Stimulated activated CD4-positive, alpha-beta T cell treated with anti-CD3 and anti-CD28 coated beads, Interleukin-2, amount 100 ng/mL, for 48 hours (primary cell): ENCODE measurements at places on chromosomes 7 and 10.

- no peak for DNase-seq
These were observed 188.5 kb downstream of the TNS3 start for GRCh38 chr7:47393406-47393805.

GRCh38 chr7:136086712-136087111, 109.6 kb upstream of the MTPN start:
- no peak for DNase-seq

- no peak for DNase-seq
These were observed 32.0 kb downstream of the SRRM3 start for GRCh38 chr7:76233538-76234281.

- DNase-seq, result no peak
These were observed 114.7 kb upstream of the FAM171A1 start for GRCh38 chr10:15485684-15486316.

DNA sequence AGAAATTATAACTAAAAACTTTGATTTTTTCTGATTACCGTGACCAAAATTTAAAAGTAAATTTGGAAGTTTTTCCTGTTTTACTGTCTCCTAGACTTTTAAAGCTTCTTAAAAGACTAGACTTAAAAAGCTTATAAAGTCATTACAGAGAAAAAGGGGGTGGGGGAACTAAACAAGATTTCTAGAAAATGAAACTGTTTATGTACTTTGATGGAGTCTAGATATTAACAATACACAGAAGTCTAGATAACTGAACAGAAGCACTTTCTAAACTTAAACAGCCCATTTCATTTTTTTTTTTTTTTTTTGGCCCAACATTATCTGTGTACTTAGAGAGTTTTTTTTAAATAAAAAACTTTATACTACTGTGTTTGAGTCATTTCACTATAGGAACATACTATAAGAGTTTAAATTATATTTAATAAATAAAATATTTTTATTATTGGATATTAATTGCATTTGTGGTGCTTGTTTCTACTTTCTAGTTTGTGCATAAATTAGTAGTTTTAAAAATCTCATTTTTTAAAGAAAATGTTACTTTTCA, 98.5 kb downstream of the PHTF2 start:
- DNase-seq, result no peak

DNA sequence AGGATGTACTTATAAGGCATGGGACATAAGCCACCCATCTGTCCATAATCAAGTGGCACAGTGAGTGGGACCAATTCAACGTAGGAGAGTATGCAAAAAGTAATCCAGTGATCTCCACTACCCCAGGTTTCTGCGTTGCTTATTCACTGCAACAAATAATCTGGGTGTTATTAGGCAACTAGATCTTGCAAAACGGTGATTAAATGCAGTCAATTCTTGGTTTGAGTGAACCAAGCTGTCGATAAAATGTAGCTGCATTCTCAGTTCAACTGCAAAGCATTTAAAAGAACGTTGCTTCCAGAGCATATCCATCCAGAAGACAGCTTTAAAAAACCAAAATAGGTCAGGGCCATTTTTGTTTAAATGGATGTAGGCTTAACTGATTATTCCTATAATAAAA, 5.0 kb downstream of the LSMEM1 start:
- DNase-seq, result no peak

- DNase-seq, result peak; percentile 35
These were observed 92.3 kb downstream of the RNF216 start for GRCh38 chr7:5689118-5689517.

DNA sequence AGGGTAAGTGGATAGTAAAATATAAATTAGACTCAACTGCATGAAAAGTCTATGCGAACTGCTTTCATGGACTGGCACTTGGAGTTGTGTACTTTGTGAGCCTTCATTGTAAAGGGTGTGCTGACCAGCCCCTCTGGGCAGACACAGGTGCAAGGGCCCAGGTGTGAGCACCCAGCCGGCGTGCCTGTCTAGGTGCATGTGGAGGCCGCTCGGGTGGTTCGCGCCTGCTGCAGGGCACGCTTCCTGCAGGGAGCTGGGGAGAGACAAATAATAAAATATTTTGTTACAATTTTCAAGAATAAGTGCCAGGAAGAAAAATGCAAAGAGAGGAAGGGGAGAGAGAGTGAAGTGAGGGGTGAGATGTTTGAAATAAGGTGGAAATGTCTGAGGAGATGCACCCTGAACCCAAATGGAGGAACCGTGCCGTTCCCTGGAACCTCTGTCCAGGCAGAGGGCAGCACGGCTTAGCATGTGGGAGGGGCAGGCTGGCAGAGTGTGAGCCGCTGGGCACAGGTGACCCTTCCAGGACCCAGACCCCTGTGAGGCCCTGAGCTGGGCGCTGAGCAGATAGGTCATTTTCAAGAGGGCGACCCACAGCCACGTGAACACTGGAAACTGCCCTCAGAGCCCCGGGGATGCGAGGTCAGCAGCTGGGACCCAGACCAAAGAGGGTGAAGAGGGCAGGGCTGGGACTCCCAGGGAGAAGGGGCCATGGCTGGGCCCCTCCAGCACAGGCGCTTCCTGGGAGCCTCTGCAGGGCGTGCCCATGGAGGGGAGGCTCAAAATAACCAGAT, 28.7 kb downstream of the RNF32 start:
- no peak for DNase-seq

DNA sequence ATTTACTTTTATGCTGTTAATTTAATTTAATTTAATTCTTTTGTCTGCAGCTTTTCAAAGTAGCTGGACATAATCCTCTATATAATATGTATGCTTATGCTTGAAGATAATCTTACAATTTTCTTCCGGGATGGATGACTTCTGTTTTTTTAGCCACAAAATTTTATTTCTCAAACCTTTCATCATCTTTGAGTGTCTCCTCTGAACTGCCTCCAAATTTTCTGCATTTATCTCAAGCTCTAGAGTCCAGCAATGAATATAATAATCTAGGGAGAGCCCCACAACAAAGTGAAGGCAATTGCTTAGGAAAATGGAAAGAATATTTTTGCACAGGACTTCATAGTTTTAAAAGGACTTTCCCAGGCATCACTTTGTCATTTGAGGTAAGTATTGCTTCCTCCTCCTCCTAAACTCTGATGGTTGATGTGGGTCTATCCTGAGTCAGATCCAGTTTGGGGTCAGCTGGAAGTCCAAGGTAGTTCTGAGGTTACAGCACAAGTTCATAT, 53.7 kb upstream of the FAM3C start:
- DNase-seq, result no peak

DNA sequence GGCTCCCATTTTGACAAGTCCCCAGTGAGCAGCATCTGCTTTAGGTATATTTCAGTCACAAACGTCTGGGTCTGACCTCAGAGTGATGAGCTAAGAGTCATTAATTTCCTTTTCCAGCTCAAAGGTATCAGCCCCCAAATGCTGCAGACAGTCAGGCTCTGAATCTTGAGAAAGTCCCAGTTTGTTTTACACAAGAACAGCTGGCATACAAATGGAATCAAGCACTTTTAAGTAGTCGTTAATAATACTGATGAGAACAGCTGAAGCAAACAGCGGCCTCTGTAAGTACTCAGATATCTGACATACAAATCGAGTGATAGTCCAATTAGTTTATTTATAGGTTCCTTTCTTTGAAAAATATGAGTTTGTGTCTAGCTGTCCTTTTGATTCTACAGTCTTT, 49.4 kb upstream of the MSRB2 start:
- DNase-seq, result no peak

DNA sequence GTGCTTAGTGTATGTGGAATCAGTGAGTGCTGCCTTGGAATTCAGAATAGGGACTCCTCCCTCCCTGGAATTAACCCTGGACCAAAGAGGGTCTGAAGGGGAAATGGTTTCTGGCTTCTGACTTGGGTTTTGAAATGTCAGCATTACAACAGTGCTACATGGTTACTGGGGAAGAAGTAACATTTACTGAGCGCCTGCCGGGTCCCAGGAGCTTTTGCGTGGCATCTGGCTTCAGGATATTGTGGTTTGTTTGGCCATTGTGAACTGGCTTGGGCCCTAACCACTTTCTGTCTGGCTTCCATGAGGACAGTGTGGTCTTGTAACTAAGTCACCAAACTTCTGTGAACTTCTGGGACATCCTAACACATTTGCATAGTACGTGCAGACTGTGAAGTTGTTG, 21.3 kb downstream of the TSPAN15 start:
- no peak for DNase-seq

GRCh38 chr7:120806669-120807068, 51.3 kb downstream of the TSPAN12 start:
- no peak for DNase-seq

GRCh38 chr7:69922026-69922803, 323.9 kb downstream of the AUTS2 start:
- DNase-seq, result no peak

- no peak for DNase-seq
These were observed 32.9 kb upstream of the WDR11 start for GRCh38 chr10:120818301-120818700.

DNA sequence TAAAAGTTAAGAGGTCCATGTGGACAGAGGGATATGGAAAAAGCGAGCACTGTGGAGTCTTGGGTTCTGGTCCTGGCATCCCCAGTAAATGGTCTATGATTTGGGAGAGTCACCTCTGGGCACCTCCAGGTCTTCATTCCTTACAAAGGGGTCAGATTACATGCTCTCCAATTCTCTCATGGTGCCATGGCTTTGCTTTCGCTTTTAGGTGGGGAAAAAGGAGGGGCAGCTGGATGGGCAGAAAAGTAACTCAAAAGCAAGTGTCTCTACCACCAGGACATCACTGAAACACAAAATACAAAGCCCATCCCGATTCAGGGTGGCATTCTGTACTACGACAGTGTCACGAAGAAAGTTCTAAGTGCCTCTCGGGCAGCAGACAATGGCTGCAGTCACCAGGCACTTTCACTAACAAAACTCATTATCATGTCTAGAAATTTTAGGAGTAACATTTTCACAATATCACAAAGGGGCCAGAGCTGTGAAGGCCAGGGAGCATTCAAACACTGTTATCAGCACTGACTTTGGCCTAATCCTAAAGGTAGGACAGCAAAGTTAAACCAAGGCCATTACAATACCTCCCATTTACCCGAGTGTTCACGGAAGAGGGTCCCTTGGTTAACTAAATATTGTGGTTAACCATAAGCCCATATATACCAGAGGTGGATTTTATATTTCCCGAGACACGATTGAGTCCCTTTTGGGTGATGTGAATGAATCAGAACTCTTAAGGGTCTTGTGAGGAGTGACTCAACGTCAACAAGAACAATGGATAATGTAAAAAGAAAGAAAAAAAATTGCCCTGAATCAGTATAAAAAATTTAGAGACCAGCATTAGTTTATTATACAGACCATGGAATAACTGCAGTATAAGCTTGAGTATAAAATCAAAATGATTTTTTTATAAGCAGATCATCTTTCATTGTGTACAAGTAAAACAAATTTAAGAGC, 2.5 kb downstream of the PSAP start:
- DNase-seq, result no peak

DNA sequence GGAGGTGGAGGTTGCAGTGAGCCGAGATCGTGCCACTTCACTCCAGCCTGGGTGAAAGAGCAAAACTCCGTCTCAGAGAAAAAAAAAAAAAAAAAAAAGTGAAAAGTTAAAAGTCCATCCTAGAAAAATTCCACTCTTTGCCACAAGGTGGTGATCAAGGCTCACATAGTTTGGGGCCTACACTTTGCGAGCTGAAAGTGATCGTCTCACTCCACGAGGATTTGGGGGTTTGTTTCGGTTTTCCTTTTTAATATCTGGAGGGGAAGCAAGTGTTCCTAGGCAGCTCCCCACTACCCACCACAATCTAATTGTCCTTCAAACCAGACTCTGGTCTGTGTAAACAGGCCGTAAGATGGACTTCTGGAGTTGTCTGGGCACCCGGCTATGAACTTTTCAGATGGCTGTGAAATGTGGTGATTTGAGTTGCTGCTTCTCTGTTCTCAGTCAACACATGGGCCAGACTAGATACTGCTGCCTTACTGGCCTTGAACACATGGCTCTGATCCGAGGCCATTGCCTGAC, 27.1 kb downstream of the PRLHR start:
- peak; percentile 55 for DNase-seq

- no peak for DNase-seq
These were observed 222.3 kb upstream of the MKLN1 start for GRCh38 chr7:131105294-131105798.

DNA sequence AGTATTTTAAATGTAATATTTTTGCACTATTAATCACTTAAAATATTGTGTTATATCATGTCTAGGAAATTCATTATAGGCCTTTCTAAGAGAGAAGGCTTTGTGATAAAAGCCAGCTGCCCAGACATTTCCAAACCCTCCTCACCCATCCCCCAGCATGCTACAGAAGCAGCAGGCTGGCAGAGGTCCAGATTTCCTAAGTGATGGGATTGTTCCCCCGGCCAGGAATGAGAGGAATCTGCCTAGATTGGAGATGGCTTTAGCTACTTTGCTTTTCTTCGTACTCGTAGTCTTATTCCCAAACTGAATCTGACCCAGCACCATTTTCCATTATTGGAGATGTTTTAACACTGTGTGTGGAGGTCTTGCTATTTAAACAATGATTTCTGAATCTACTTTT, 29.4 kb downstream of the CDK14 start:
- no peak for DNase-seq

DNA sequence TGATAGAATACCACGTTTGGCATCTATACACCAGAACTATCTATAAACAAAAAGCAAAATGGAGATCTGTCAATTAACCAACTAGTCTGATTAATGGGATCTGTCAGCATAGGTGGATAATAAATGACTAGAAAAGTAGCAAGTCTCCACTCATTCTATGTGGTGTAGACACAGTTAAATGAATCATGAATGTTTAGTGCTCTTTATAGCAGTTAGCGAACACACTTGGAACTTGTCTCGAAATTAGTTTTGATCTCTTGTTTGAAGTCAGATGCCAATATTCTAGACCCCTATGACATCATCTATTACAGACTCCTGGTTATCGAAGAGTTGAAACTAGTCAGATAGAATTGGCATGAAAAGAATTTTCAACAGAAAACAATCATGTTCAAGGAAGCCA, 259.7 kb downstream of the AHR start:
- DNase-seq, result no peak

DNA sequence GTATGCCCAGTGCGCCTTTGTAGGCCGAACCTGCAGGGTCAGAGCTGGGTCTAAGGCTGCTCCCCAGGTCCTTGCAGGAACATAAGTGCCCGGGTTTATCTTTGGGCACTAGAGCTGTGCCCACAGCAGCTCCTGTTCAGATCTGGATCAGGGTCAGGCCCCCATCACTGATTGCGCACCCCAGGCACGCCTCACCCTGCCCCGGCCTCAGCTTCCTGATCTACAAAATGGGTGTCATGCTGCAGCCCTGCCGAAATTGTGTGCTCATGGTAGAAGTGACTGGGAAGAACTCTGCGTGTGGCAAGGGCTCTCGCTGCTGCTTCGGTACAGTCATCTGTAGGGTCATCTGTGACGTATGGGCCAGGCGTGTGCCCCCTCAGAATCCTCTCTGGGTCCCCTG, 100.7 kb downstream of the GRK5 start:
- DNase-seq, result no peak

GRCh38 chr10:14508725-14509124, 178.0 kb upstream of the FRMD4A start:
- no peak for DNase-seq

GRCh38 chr10:124745673-124746072, 1.5 kb upstream of the FAM53B start:
- no peak for DNase-seq

GRCh38 chr7:101815826-101816594, 1.4 kb upstream of the CUX1 start:
- peak; percentile 47 for DNase-seq

GRCh38 chr10:110425684-110426293, 71.9 kb upstream of the DUSP5 start:
- peak; percentile 50 for DNase-seq
